ENCODE measurements at places on chromosomes 6 and 20. TPM values are rescaled to one million over a fixed set of nuclear protein-coding genes. Genes with fewer than 3 reads are reported as not detected.

Gene HLA-DOA
- polyA plus RNA-seq = 0.58 TPM

Gene MCM8
- polyA plus RNA-seq = 14.8 TPM

Gene CGA
- polyA plus RNA-seq = 0.03 TPM

Gene FRMD1
- polyA plus RNA-seq = 0.14 TPM

Gene SCP2D1
- polyA plus RNA-seq = not detected

Gene ENPP1
- 0.65 TPM for polyA plus RNA-seq

Gene GGTLC1
- polyA plus RNA-seq = not detected

Gene PPP1R10
- 23.2 TPM for polyA plus RNA-seq

Gene FAM209B
- polyA plus RNA-seq = 0.79 TPM

Gene TRIM10
- not detected for polyA plus RNA-seq

Gene CST5
- not detected for polyA plus RNA-seq

Gene SLC2A10
- 1.3 TPM for polyA plus RNA-seq
